ENCODE measurements at places on chromosomes 11 and 22.

- no peak for DNase-seq
Measured at GRCh38 chr11:2791521-2792380, 92.0 kb upstream of the KCNQ1OT1 start.

GRCh38 chr22:41092847-41093411 lies 537 bp downstream of the EP300 start:
- DNase-seq, result no peak

DNA sequence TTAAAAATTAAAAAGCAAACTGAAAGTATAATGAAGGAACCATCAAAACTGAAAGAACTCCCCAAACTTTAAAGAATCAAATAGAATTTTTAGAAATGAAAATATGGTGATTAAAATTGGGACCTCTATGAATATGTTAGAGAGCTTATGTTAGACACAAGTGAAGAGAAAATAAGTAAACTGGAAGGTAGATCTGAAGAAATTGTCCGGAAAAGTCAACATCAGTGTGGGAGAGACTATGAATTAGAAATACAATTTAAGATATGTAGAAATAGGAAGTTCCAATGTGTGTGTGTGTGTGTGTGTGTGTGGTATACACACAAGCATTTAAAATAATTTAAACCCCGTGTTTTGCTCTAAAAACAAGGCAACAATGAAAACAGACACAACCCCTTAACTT lies 4.9 kb upstream of the OR8B4 start:
- no peak for DNase-seq

- no peak for DNase-seq
Measured at GRCh38 chr11:26976389-26976788, 17.5 kb upstream of the FIBIN start.

DNA sequence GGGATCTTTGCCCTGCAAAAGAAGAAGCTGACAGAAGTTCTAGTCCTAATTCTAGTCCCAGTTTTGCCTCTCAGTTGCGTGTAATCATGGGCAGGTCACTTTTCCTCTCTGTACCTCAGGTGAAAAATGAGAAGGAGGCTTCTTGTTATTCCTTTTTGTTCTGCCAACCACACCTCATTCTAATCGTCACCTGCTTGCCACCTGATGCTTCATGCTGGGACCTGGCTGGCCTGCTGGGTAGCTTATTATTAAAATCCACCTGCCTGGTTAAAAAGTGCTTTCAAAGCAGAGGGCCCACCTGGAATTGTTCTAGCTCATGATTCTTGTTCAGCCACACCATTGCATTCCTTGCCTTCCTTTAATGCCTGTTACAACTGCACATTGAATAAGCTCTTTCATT lies 8.4 kb upstream of the ALG8 start:
- DNase-seq, result no peak

GRCh38 chr11:1225386-1226225 lies 2.7 kb downstream of the MUC5B start:
- DNase-seq, result no peak

GRCh38 chr11:63244862-63245261 lies 1.5 kb upstream of the SLC22A25 start:
- no peak for DNase-seq

GRCh38 chr11:114295676-114296604 lies at the start of gene NNMT:
Gene NNMT, plus strand, starts transcription at chr11:114296399. Its CDS starts 158 bp downstream, at chr11:114296557.
- no peak for DNase-seq

DNA sequence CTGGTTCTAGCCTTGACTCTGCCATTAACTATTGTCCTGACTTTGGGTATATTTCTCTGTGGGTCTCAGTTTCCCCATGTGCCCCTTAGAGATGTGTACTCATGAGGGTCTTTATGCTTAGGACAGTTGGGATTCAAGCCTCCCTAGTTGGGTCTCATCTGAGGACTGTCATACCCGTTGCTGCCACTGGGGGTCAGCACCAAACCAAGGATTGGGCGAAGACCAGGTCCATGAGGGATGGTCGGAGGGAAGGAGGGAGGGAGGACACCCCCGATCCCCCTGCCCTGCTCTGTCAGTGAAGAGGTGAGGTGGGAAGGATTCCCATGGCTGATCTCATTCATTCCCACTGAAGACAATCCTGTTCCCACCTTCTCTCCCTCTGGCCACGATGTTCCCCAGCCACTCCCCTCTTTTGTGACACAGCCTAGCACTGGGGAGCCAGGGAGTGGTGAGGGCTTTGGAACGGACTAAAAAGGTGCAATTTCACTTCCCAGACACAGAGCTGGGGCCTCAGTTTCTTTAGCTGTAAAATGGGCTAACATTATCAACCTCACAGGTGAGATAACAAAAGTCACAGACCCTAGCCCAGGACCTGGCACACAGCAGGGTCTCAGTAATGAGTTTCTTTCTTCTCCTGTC lies 12.4 kb upstream of the KLHL35 start:
- DNase-seq, result peak; percentile 68

GRCh38 chr11:128456566-128457268 lies 130.6 kb downstream of the ETS1 start:
- DNase-seq, result no peak

DNA sequence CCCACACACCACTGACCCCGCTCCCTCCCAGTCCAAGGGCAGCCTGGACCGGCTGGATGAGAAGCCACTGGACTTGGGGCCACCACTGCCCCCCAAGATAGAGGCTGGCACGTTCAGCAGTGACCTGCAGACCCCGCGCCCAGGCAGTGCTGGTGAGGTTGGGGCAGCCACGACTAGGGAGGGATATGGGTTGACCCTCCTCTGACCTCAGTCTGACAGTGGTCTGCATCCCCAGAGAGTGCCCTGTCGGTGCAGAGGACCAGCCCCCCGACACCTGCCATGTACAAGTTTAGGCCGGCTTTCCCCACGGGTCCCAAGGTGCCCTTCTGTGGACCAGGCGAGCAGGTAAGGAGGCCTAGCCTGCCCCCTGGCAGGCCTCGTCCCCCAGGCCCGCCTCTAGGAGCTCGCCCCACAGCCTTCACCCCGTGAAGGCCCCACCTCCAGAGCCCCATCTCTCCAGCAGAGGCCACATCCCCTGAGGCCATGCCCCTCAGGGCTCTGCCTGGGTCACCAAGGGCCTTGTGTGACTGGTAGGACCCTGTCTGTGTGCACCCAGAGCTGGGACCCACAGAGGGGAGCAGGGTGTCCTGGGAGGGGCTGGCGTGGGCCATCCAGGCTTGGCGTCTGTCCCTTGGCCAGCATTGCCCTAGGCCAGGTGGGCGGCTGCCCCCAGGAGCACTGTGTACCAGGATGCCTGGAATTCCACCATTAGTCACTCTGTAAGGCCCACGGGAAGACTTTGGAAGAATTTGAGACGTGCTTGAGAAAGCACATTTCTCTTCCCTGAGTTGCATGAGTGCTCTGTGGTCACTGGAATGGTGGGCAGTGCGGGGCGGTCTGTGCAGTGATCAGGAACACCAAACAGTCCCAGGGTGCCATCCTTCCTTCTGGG lies 9.4 kb downstream of the CCDC188 start:
- DNase-seq, result no peak

GRCh38 chr11:83073258-83073657 lies 1.6 kb upstream of the RAB30 start:
- DNase-seq, result no peak

DNA sequence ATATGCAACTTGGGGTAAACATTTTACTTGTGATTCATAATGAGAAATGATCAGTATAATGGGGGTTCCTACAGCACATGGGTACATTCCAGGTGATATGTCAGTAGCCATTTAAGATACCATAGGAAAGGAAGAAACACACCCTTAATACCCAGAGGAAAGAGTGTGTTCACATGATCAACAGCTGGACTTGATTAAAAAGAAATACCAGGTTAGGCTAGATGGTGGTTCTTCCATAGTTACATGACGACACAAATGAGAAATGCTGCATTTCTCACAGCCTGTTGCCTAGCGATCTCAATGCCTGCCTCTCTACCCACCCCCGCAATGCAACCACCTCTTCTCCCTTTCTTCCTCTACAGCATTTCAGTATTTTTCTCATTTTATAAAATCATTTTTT lies 96.8 kb downstream of the TTC28 start:
- no peak for DNase-seq

GRCh38 chr11:117501237-117501898 lies 173.7 kb downstream of the CEP164 start:
- DNase-seq, result no peak

DNA sequence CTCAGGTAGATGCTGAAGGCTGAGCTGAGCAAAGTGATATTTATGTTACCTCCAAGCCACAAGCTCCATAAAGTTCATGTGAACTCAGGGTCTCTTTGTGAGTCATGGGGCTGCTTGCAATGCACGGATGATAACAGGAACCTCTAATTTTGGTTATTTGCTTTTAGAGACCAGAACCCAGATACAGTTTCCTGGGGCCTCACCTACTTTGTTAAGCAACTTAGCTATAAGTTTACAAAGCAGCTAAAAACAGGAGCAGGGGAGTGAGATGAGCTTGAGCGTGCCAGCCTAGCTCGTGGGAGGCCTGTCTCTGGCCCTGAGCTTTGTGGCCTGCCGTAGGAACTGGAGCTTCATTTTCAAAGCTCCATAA lies 29.2 kb downstream of the SREBF2 start:
- no peak for DNase-seq

- DNase-seq, result no peak
Measured at GRCh38 chr11:2825261-2825888, 60.2 kb downstream of the CDKN1C start.
